ENCODE measurements at places on chromosomes 7 and 10. TPM values are rescaled to one million over a fixed set of nuclear protein-coding genes. Genes with fewer than 3 reads are reported as not detected.

NYAP1 gene
- not detected for polyA plus RNA-seq

SMKR1 gene
- polyA plus RNA-seq = 0.70 TPM

C7orf57 gene
- not detected for polyA plus RNA-seq

ANAPC16 gene
- polyA plus RNA-seq = 97.9 TPM

SNCG gene
- 2.8 TPM for polyA plus RNA-seq

SFTPA1 gene
- polyA plus RNA-seq = not detected

HHEX gene
- 0.10 TPM for polyA plus RNA-seq

OR2A7 gene
- 0.22 TPM for polyA plus RNA-seq

COA1 gene
- polyA plus RNA-seq = 59.5 TPM

FBXL13 gene
- polyA plus RNA-seq = 0.24 TPM

PPP2R2D gene
- 21.3 TPM for polyA plus RNA-seq

MMS19 gene
- 40.6 TPM for polyA plus RNA-seq

PLEKHS1 gene
- polyA plus RNA-seq = not detected

WIPF3 gene
- polyA plus RNA-seq = not detected

AKR1C8 gene
- polyA plus RNA-seq = not detected

FRMD4A gene
- 11.9 TPM for polyA plus RNA-seq

WNT8B gene
- polyA plus RNA-seq = not detected

CUTC gene
- 25.7 TPM for polyA plus RNA-seq

NEUROG3 gene
- polyA plus RNA-seq = not detected

KEL gene
- polyA plus RNA-seq = not detected

CLRN3 gene
- not detected for polyA plus RNA-seq

PON1 gene
- polyA plus RNA-seq = not detected

VENTX gene
- polyA plus RNA-seq = not detected

HYAL4 gene
- polyA plus RNA-seq = not detected

ZNF425 gene
- 3.9 TPM for polyA plus RNA-seq

ZNF853 gene
- not detected for polyA plus RNA-seq

ZNF117 gene
- polyA plus RNA-seq = 1.2 TPM

MOGAT3 gene
- polyA plus RNA-seq = not detected

CALCR gene
- not detected for polyA plus RNA-seq

LRRTM3 gene
- not detected for polyA plus RNA-seq

TRIL gene
- 0.08 TPM for polyA plus RNA-seq

ANKRD2 gene
- not detected for polyA plus RNA-seq

DPP6 gene
- not detected for polyA plus RNA-seq

ZNF239 gene
- 5.7 TPM for polyA plus RNA-seq

ACTR3C gene
- polyA plus RNA-seq = not detected

ABCB4 gene
- polyA plus RNA-seq = 0.77 TPM

TRIM50 gene
- not detected for polyA plus RNA-seq

All from GM23248 (cell line).